ENCODE measurements at places on chromosomes 7 and 10.

GRCh38 chr7:22356701-22357310 lies at the start of gene RAPGEF5:
TSS of gene RAPGEF5 (minus strand) at chr7:22357154. CDS start at chr7:22357060, 94 bp downstream.
- no peak for DNase-seq

GRCh38 chr7:2851497-2851896 lies 7.4 kb upstream of the GNA12 start:
- no peak for DNase-seq

GRCh38 chr10:113916053-113916452 lies 61.6 kb downstream of the NHLRC2 start:
- no peak for DNase-seq

GRCh38 chr10:66321723-66322665 lies 603.8 kb upstream of the LRRTM3 start:
- no peak for DNase-seq

DNA sequence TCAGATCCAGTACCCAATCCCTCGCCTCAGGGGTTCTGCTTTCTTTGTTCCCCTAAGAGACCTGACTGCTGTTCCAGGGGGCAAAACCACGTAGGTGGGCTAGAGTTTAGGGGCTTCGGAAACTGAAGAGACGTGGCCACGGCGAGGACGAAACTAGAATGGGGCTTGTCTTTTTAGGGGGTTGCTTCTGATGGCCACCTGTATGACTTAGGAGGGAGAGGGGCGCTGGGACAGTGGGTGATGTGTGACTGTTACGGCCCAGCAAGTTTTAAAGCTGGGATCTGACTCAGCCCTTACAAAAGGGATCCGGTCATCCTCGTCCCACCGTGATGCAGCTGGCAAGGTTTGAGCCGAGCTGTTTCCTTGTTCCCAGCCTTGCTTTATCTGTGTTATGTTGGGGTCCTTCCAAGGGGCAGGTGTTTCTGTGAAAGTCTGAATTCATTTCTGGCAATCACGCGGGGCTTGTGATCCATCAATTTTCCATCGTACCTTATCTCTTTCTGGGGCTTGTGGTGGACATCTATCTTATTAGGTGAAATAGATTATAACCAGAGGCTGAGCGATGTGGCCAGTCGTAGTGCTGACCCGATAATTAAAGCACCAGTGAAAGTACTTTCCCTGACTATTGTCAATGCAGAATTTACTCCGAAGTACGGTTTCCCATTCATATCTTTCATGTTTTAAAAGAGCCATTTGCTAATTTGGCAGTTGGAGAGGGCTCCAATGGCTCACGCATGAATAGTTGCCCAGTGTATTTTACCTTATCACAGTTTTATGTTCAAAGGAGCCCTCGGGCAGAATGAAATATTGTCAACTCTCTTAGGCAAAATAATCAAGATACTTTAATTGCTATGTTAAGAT lies 830 bp downstream of the MET start:
- no peak for DNase-seq

GRCh38 chr7:134875867-134876266 lies 96.4 kb downstream of the CALD1 start:
- DNase-seq: no peak

DNA sequence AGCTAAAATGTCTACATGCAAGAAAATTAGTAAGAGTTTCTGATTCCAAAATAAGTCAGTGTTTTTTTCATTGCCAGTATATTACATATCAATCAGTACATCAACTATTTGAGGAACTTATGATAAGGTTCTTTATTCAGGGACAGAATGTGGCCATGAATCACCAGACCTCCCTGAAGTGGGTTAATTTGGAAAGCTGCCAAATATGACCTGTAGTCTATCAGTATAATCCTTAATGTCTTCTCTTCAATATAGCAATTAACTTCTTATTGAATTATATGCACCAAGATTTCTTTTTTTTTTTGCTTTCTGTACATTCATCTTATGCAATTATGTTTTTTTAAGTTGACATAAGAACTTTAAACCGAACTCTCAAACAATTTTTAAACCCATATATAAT lies 714.5 kb upstream of the POT1 start:
- DNase-seq: no peak

GRCh38 chr7:64277630-64278029 lies 36.1 kb upstream of the ZNF736 start:
- no peak for DNase-seq

- DNase-seq: no peak
Observed at GRCh38 chr10:31595992-31596391, 277.0 kb downstream of the ZEB1 start.

- no peak for DNase-seq
Observed at GRCh38 chr10:45602082-45602730, 70.4 kb downstream of the ZFAND4 start.

GRCh38 chr7:74115326-74115725 lies 31.7 kb downstream of the LIMK1 start:
- DNase-seq: no peak

DNA sequence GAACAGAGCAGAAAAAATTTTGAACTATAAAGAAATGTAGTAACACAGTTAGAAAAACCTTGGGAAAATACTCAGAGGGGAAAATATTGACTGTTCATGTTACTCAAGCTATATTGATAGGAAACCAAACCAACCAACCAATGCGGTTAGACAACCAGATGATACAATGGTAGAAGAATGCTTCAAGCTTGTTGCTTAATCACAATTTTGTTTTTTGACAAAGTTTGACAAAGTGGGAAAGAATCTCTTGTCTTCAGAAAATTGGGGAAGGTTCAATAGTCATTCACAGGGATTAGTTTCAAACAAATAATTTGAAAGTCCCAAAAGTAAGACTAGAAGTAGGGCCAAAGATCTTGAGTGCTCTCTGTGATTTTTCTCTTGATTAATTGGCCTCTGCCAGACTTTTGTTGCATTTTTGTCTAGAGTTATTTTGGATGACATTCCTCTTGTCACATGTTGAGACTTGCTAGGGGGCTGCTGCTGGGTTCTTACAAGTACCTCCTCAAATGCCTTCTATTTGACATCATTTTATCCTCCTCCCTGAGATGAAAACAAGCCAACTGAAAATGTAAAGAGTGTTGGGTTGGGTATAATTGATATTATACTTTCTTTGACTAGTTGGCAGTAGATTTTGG lies 233.1 kb upstream of the PHYHIPL start:
- no peak for DNase-seq

GRCh38 chr10:124344931-124345330 lies 73.8 kb downstream of the OAT start:
- no peak for DNase-seq

DNA sequence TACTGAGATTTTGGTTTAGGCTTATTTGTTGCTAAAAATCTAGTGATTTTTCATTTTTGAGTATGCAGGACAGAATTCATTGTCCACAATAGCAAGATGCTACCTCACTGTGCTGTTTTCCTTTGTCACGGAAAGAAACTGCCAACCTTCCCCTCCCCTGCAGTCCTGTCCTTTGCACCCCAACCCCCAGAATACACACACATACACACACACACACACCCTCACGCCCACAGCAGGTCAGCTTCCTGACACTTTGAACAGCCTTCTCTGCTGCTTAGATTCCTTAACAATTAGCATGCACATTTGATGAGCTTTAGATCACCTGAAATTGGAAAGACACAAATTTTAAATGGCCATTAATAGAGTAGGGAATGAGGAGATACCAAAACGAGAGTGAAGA lies 32.1 kb downstream of the ARMC3 start:
- no peak for DNase-seq

All from HL-60 (cell line).